NCI-H1105 treated with DMSO at 0.1 percent for 48 hours (cell line): ENCODE measurements at places on chromosomes 12 and 14.

DNA sequence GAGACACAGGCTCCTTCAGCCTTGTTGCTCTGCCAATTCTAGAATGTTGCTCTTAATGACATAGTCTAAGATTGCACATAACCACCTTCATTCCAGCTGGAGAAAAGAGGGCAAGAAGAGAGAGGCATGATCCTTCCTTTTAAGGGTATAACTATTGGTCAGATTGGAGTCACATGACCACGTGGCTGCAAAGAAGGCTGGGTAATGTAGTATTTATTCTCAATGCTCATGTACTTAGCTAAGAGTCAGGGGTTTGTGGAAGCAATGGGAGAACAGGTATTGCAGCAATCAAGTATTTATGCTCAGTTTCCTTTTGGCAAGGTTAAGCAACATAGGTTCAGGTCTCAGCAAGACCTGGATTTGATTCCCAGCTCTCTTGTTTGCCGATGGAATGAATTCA is 298.8 kb upstream of the TBX3 start:
- peak; percentile 8 for DNase-seq

DNA sequence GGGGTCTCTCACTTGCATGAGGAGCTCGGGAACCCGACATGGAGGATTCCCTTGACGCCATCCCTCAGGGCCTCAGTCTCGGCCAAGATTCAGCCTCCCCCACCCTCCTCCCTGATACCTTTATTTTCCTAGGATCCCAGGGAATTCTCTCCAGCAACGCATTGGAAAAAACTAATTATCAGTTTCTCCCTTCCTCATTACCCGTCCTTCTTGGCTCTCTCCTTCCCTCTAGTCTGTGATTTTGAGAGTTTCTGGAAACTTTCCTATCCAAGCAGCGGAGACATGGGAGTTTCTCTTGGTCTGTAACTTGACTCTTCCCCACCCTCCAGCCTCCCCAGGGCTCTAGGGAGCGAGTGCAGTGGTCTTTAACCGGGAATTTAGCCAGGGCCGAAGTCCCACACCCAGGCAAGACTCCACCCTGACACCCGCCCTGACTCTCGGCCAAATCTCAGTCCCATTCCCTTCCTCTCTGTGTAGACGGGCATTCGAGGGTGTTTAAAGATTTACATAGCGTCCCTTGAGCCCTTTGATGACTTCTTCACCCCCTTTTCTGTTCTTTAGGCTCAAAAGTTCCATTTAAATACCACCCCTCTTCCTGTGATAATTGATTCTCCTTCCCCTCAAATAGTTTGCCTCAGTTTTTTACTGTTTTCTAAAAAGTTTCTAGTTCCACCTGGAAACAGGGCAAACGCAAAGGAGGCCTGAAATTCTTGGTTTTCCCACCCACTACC is 6.7 kb downstream of the HOXC5 start:
- DNase-seq: no peak

DNA sequence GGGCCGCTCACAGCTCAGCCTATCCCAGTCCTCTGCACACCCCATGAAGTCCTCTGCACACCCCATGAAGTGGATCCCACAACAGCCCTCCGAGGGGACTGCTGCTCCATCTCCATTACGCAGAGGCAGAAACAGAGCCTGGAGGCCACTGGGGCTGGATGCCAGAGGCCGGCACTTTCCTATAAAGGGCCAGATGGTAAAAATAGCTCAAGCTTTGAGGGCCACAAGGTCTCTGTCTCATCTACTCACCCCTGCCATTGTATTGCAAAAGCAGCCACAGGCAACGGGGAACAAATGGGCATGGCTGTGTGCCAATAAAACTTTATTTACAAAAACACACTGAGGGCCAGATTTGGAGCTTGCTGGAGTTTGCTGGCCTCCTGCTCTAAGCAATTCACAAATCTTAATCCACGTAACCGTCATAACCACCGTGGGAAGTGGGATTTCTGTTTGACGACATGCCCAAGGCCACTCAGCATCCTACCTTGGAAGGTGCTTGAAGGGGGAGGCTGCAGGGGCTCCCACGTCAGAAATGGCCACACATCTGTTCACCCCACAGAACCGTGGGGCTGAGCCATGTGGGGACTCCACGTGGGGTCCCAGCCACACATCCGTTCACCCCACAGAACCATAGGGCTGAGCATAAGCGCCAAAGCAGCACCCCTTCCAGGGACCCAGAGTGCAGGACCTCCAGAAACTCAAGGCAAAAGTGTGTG is 92.0 kb downstream of the NCOR2 start:
- no peak for DNase-seq

GRCh38 chr14:89534902-89535685 is 118.1 kb upstream of the FOXN3 start:
- no peak for DNase-seq

- no peak for DNase-seq
Observed at GRCh38 chr14:53947452-53948204, 9.0 kb downstream of the BMP4 start.

GRCh38 chr14:23057757-23058653 is 685 bp upstream of the CDH24 start:
- no peak for DNase-seq
